Activated CD8-positive, alpha-beta T cell treated with anti-CD3 and anti-CD28 coated beads for 36 hours (primary cell): ENCODE measurements at places on chromosomes 3 and 15.
A peak's percentile ranks its signal among the peaks of the same experiment; 100 is the strongest.

GRCh38 chr3:155243512-155243921 is 50.0 kb downstream of the STRIT1 start:
- no peak for DNase-seq

DNA sequence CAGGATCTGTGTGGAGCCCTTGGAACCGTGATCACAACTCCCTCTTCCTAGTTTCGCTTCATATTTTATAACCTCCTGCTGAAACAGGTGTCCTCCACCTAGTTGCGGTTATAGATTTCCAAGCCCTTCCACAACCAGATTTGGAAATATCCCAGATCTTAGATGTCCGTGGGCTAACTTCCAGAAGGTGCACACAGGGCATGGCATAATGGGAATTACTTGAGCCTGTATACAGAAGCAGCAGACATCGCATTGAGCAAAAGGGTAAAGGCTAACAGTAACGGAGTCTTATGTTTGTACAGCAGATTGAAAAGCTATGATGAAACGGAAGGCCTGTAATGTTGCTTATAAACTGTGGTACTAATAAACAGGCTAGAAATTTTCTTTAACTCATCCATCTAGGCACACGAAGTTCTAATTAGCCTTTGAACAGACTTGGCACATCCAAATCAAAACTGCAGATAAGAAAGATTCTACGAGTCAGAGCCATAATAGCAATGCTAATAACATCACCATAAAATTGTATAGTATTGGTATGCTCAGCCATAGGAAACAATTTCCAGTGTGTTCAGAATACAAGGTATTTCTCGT is 1.2 kb upstream of the USF3 start:
- no peak for DNase-seq

DNA sequence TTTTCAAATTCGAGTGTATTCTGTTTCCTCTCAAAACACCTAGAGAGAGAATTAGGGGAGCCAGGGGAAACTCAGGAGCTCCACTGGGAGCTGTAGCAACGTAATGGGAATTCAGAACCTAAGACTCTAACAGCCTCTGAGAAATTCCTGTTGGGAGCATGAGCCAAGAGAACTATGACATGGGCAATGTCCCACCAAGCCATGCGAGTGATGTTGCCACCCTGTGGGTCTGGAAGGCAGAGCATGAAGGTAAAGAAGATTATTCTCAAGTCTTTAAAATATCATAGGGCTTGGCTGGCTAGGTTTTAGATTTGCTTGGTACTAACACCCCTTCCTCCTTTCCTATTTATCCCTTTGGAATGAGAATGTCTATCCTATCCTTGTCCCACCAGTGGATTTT is 392.6 kb upstream of the ADAMTS9 start:
- no peak for DNase-seq

GRCh38 chr3:4865714-4866113 is 113.5 kb upstream of the BHLHE40 start:
- DNase-seq: no peak

GRCh38 chr3:174337227-174337626 is 521.9 kb upstream of the NAALADL2 start:
- DNase-seq: no peak

DNA sequence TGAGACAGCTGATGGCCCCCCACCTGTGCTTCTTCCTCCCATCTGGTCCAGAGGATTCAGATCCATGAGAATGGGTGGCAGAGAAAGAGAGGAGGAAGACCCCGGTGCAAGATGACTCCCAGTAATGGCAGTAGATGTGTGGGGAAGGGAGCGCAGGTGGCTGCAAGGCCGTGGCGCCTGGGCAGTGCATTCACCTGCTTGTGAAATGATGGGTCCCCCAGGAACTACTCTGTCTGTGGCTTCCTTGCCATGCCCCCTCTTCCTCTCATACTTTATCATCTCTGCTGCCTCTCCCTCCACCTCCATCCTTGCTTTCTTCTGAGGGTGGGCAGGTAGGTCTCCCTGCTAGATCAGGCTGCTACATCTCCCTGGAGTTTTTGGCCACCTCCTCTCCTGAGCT is 23.3 kb downstream of the ZNF710 start:
- DNase-seq: no peak

GRCh38 chr3:197522183-197522715 is 33.5 kb downstream of the BDH1 start:
- no peak for DNase-seq

DNA sequence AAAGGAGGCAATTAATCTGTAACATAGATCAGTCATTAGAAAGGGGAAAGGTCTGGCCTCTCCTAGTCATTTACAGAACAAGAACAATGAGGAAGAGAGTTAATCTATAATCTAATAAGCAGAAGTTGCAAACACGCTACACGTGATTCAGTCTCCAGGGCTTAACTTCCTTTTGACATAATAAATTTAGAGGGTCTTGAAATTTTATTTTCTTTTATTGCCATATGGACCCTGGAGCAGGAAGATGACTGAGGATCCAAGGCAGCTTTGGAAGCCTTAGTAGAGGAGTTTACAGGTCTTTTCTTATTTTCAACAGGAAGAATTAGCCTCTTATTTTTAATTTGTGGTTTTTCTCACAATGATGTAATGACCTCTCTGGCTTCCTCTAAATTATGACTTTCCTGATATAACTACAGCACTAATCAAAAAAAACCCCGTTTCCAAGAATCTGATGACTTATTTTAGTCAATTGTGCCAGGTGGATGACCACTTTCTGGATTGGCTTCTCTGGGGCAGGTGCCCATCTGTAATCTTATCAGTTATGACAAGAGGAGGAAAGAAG is 32.2 kb downstream of the ADGRG7 start:
- no peak for DNase-seq

- DNase-seq: peak; percentile 4
Observed at GRCh38 chr3:53495520-53496391, 1.3 kb downstream of the CACNA1D start.

DNA sequence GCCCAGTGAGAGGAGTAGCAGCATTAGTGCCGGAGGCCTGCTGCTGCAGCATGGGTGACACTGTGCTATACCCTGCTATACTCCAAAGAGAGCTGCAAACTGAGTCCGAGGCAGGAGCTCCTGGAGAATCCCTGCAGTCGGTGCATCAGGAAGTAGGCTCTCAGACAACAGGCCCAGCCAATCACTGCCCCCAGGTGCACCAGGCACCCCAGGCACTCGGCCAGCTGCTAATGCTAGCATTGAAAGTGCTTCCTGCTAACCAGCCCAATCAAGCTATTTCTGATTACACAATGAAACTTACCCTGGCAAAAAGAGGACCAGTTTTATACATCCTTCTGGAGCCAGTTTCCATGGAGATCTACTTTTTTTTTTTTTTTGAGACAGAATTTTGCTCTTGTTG is 45.6 kb upstream of the IREB2 start:
- no peak for DNase-seq

GRCh38 chr3:71784201-71784913 is 591 bp downstream of the PROK2 start:
- DNase-seq: no peak

GRCh38 chr3:25665315-25666280 is 891 bp upstream of the TOP2B start:
- peak; percentile 5 for DNase-seq
